ENCODE measurements at places on chromosomes 2 and 18.

DNA sequence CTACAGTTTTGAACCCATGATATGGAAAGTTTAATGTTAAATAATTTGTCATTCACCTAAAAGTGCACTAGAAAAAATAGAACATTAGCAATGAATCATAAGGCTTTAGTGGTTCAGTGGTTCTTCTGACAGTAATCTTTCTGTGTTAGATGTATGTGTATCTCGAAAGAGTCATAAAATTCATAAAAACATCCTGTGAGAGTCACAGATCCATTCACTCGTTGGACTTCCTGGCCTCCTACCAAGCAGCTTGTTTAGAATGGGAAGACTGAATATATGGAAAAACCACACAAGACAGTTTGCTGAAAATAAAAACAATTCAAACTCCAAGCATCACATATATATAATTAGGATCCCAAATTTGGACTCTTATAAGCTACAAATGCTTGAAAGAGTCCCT is 34.8 kb downstream of the ADNP2 start:
- no peak for DNase-seq

DNA sequence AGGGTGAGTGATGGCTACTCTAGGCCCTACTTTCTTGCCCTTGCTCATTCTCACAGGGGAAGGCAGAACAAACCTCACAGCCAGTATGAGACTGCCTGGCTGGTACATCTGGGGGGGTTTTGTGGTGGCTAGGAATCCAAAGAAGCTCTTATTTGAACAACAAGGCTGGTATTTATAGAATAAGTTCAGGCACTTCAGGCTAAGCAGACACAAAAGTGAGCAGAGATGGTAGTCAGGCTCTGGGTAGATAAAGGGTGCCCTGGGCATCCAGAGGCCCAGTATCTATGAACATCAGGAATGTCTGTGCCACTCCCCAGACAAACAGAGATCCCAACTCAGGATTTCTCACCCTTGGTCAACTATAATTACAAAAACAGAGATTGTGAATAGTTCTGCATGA is 57.2 kb upstream of the RTN4 start:
- DNase-seq = no peak

DNA sequence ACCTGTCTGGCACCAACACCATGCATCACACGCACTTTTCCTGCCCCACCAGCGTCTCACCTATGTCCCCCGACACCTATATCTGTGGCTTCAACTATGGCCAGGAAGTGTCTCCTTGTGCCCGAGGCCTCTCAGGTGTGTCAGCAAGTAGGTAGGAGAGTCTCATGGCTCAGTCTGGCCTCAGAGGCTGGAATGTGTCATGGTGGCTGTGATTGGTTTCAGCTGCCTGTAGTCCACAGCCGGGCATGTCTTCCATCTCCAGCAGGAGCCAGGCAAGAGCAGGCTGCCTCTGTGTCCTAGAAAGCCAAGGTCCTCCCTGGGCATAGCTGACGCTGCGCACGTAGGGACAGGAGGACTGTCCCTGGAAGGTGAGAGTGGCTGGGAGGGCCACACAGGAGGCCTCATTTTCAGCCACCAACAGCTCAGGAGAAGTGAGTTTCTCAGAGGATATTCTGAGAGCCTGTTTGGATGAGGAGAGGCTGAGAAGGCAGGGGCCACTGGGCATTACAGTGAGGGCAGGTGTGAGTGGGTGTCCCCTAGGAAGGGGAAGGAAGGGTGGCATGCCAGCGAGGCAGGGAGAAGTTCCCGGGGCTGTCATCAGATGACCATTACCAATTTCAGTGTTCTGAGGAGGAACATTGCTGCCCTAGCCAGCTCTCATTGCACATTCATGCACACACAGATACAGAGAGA is 47.2 kb downstream of the SDC1 start:
- no peak for DNase-seq

GRCh38 chr2:118374974-118375755 is 286.9 kb downstream of the INSIG2 start:
- DNase-seq = no peak

DNA sequence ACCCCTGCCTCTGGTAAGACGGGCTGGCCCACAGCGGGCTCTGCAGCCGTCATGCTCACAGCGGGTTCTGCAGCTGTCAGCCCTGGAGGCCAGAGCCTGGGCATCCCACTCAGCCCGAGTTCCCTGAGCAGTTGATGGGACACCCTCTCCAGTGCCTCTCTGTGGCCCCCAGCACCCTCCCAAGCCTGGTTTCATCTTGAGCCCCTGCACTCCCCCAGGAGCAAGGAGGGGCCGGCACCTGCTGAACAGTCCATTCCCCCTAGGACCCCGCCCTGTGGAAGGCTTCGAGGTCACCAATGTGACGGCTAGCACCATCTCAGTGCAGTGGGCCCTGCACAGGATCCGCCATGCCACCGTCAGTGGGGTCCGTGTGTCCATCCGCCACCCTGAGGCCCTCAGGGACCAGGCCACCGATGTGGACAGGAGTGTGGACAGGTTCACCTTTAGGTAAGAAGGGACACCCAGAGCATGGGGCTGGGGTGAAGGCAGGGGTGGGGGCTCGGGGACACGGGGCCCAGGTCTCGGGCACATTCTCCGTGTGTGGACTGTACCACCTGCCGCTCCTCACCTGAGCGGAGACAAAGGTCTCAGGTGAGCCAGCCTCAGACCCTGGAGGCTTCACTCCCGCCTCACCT is 34.5 kb downstream of the MTERF4 start:
- no peak for DNase-seq

DNA sequence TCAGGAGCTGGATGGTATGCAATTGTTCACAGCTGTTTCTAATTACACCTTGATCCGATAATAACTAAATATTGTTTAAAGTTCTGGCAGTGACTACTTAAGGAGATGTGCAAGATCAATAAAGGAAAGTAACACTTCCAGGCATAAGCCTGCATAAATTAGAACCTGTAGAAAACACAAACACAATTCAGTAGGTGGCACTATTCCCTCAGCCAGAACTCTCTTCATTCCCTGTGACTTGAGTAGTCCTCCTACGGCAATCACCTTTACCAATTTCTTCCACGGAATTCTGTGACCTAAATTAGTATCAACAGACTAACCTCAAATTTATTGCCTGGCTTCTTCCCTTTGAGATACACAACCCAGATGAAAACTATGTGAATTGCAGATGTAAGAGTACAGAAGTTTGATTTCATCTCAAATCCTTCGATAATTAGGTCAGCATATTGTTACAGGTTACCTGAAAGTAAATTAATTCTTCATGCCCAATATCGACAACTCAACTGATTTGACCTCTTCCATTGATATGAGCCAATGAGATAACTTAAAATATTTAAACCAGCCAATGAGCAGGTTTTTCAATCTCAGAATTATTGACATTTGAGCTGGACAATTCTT is 137.8 kb downstream of the PID1 start:
- DNase-seq = no peak

- no peak for DNase-seq
These were observed 339.4 kb downstream of the CMPK2 start for GRCh38 chr2:6526093-6526824.

DNA sequence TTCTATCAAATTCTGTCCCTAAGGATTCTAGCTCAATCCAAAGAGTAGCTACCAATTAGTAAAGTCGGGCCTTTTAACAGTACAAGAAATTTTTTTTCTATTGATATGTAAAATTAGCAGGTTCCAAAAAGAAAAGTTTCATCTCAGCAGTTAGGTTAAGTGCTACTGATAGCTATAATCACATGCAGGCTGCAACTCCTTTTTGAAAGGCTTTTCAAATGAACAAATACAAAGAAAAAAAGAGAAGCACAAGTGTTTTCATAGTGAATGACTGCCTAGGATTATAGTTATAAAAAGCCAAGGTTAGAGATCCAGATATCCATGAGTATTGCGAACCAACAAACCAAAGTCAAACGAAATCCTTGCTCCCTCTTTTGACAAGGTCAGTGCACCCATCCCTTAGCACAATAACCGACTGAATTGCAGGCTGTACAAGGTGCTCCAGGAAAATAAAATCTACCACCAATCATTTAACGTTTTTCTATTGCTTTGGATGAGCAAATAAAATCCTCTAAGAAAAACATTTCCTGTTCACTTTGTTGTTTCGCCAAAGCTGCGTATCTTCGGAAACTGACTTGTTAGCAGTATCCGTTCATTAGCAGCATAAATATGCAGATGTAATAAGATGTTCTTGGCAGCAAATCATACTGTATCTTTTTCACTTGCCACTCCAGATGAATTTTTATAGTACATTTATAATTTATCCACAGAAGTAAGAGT is 100.2 kb downstream of the SRBD1 start:
- no peak for DNase-seq

- DNase-seq = no peak
These were observed 36.7 kb downstream of the ST6GAL2 start for GRCh38 chr2:106849253-106849652.

- DNase-seq = no peak
These were observed 39.6 kb upstream of the LDLRAD4 start for GRCh38 chr18:13178976-13179375.

- no peak for DNase-seq
These were observed 10.9 kb upstream of the FZD7 start for GRCh38 chr2:202022755-202023154.

DNA sequence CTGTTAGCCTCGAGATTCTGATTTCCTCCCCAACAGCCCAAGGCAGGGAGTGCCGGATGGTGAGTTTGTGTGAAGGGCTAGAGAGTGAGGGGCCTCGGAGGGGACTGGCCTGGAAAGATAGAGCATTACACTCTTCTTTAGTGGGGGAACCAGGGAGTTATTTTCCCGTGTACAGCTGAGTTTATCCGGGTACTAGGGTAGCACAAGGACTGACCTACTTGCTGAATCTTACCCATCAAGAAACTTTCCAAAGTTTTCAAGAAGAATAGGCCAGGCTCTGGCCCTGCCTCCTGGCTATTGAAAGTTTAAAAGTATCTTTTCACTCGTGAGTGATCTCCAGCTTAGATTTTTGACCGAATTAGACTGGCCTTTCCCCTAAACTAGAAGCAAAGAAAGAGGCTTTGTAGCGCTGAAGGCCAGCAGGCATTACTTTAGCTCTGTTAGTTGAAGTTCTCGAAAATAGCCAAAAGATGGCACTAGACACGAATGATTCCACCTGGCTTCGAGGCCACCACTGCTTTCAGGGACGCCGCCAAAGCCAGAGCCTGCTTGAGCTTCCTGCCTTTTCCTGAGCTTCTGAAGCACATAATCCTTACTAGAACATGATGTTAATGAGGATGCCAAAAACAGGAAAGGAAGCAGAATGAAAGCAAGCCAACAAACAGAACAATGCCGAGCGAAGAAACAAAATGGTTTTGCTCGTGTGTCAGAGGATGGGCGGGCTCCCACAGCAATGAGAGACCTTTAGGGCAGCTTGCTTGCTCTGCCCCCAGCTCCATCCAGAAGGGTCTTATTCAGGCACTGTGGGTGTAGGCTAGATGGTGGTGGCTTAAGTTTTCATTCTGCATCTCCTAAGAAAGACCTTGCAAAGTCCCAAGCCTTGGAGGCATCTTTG is 55.8 kb downstream of the TSN start:
- DNase-seq = no peak

DNA sequence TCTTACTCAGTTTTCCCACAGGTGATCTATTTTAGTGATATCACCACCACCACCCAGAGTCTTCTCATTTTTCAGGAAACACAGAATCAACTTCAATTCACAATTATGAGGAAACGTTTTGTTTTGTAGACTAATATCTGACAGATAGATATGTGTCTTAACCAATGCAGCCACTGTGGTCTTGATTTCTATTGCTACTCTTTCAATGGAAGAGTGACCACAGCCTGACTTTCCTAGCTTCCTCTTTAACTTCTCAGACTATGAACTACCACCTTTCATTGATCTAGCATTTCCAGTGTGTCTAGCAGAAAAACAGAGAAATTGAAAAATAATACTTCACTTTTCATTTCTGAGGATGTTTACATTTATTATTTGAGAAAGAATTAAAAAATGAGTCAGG is 20.5 kb downstream of the ADAM17 start:
- no peak for DNase-seq

DNA sequence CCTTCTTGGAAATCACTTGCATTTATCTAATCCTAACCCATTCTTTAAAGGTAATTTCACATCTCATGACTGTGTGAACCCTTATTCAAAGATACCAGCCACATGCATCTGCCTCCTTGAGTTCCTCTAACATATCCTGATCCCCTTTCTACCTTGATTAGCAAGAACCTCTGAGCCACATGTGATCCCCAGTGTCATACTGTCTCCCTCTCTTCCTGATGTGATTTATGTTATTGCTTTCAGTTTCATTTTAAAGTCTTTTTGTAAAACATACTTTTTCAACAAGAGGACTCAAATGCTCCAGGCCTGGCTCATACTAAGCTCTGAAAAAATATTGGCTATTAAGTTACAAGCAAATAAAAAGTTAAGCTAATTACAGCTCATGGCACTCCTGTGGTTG is 470.1 kb downstream of the DLGAP1 start:
- DNase-seq = no peak

DNA sequence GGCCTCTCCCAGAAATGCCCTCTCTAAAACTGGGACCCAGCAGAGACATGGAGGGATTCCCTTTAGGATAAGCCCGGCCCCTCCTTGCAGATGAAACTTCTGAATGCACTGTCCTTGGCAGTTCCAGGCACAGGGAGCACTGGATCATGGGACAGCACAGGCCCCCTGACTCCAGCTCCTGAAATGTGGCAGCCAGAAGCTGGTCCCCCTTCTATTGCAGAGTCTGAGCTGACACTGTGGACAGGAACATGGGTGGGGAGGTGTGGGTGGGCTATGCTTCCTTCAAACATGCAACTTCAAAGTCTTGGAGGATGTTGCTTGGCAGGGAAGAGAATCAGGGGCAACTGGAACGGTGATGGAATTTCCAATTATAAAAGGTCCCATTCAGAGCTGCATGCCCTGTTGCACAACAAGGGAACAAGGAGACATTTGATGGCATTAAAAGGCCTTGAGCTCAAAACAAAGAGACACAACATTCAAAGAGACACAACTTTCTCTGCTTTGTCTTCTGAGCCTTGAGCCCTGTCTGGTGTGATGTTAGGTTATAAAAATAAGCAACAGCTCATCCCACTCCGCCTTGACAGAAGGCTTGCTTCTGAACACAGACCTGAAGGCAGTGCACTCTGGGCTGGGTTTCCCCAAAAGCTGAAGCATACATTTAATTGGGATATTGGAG is 239.0 kb downstream of the OSR1 start:
- no peak for DNase-seq

DNA sequence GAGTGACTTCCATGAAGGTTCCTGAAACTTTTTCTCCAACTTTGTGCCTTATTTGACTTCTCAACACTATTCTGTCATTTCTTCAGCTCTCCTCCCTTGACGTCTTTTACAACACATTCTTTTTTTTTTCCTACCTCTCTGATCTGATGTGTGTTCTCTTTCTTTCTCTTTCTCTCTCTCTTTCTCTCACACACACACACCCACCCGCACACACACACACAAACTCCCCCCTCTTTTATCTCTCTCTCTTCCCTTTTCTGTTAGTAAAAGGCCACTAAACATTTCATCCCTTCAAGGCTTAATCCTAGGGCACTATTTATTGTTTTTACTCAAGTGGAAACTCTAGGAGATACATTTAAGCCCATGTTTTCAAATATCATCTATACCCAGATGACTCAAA is 107.8 kb upstream of the CNTNAP5 start:
- DNase-seq = no peak

DNA sequence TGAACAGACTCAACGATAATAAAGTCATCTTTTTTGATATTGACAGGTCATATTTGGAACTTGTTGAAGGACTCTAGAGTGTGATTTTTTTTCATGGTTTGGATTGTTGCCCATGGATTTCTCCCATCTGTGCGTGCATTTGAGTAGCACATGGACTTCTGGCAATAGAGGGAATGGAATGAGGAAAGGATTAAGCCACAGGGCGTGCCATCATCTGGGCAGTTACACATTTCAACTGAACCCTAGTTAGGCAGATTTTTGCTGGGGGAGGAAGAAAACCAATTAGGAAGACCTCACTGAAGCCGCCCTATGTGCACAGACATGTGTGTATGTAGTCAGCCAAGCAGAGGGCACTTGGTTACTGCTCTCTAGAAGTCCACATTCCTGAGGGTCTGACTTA is 72.6 kb downstream of the TPGS2 start:
- DNase-seq = no peak

Data from CD8-positive, alpha-beta T cell (primary cell).